ENCODE measurements at places on chromosomes 16 and 17. TPM values are rescaled to one million over a fixed set of nuclear protein-coding genes. Genes with fewer than 3 reads are reported as not detected.

The ZNF688 gene
- total RNA-seq: 21.8 TPM

The SLC5A10 gene
- not detected for total RNA-seq

The MAPT gene
- under 0.01 TPM for total RNA-seq

The PRSS53 gene
- under 0.01 TPM for total RNA-seq

The CES4A gene
- total RNA-seq: 2.5 TPM

The CACNG5 gene
- not detected for total RNA-seq

The LAT gene
- total RNA-seq: not detected

The CHST5 gene
- total RNA-seq: not detected

The CDH16 gene
- not detected for total RNA-seq

The GUCY2D gene
- 1.4 TPM for total RNA-seq

The TP53TG3F gene
- total RNA-seq: not detected

The C17orf78 gene
- total RNA-seq: not detected

The MYH13 gene
- total RNA-seq: not detected

The GCGR gene
- total RNA-seq: not detected

The KRTAP3-2 gene
- not detected for total RNA-seq

The HID1 gene
- total RNA-seq: under 0.01 TPM

The TPSD1 gene
- not detected for total RNA-seq

The TMEM100 gene
- 1.4 TPM for total RNA-seq

The GPR179 gene
- total RNA-seq: not detected

The BIRC5 gene
- total RNA-seq: 99.5 TPM

The ARHGDIG gene
- total RNA-seq: not detected

The SECTM1 gene
- total RNA-seq: 6.3 TPM

The MEOX1 gene
- not detected for total RNA-seq

The KRT40 gene
- total RNA-seq: not detected

The COPZ2 gene
- 94.6 TPM for total RNA-seq

The KRT13 gene
- total RNA-seq: not detected

The HSD17B1 gene
- 4.6 TPM for total RNA-seq

The LRRC36 gene
- total RNA-seq: not detected

The ABCA6 gene
- 14.2 TPM for total RNA-seq

The KRTAP4-9 gene
- total RNA-seq: not detected

The VWA3A gene
- total RNA-seq: not detected

The VAT1L gene
- 22.0 TPM for total RNA-seq

The CCDC92B gene
- not detected for total RNA-seq

The CLEC16A gene
- 15.9 TPM for total RNA-seq

The C17orf67 gene
- total RNA-seq: 0.35 TPM

The TMEM235 gene
- not detected for total RNA-seq

The BAIAP3 gene
- total RNA-seq: 1.4 TPM

The KCNG4 gene
- total RNA-seq: not detected

The MMP25 gene
- not detected for total RNA-seq

The TBC1D3E gene
- not detected for total RNA-seq

The CRAMP1 gene
- total RNA-seq: 3.5 TPM

The PRAC2 gene
- not detected for total RNA-seq

The CRHR1 gene
- total RNA-seq: not detected

All from myometrial cell (primary cell).